ENCODE measurements at places on chromosomes 5 and 9.

DNA sequence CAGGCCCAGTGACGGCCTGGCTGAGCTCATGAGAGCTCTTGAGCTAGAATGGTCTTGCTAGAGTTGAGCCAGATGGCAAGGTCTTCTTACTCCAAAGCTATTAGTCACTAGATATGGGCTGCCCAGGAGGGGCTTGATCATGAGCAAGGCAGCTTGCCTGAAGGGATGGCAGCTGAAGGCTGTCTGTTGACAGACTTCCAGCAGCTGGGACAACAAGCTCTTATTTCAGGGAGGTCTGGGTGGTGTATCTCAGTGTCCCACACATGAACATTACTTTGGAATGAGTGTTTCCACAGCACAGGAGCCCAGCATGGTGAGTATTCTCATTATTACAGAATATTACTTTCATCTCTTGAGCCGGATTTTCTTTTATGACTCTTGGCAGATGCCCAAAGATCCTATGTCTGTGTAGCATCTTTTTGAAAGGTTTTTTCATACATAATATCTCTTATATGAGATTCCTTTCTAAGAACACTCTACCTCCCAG is 414.1 kb downstream of the ARHGEF28 start:
- DNase-seq, result no peak

DNA sequence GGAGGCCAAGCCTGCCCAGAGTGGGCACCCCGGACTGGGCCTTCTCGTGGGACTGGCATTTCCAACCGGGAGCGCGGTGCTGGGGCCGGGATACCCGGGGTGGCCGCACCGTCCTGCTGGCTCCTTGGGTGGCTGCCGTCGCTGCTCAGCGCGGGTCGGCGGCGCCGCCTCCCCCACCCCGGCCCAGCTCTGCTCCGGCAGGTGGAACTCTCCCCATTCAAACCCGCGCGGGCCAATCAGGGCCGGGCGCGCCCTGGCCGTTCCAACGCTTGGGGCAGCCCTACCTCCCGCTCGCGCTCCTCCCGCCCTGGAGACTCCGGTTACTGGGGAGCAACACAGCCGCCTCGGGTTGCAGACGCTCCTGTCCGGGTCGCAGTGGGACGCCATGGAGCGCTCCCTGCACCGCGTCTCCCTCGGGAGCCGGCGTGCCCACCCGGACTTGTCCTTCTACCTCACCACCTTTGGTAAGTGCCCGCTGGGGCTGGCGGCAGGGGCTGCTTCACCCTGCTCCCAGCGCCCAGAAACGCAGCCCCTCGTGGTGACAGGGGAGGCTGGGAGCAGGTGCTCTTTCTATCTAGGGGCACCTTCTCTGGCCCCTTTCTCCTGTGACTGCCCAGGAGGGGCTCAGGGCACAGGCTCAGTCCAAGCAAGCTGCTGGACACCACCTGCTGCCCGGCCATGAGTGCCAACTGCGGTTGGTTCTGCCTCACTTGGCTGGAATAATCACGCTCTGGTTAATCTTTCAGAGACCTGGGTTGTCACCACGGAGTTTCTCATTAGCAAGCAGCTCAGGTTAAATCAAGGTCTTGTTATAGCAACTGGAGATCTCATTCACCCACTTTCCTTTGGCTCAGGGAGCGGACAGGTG is at the start of gene RGS3:
RGS3 (plus strand) TSS at position 310 of the 868 bp plus-strand sequence; CDS start at position 386, 76 bp downstream.
- DNase-seq, result no peak

GRCh38 chr9:93465855-93466254 is 12.5 kb upstream of the FAM120AOS start:
- DNase-seq, result no peak

- DNase-seq, result no peak
These were observed 90.5 kb downstream of the ANKH start for GRCh38 chr5:14781106-14781505.

All from memory B cell (primary cell).